IPS DF 6.9 (cell line): ENCODE measurements at places on chromosomes 2 and 18.
A peak's percentile ranks its signal among the peaks of the same experiment; 100 is the strongest.

GRCh38 chr18:74669136-74669798 is 71.6 kb downstream of the ZNF407 start:
- DNase-seq, result no peak

GRCh38 chr2:199462956-199463692 is 5.4 kb upstream of the SATB2 start:
- DNase-seq, result no peak

DNA sequence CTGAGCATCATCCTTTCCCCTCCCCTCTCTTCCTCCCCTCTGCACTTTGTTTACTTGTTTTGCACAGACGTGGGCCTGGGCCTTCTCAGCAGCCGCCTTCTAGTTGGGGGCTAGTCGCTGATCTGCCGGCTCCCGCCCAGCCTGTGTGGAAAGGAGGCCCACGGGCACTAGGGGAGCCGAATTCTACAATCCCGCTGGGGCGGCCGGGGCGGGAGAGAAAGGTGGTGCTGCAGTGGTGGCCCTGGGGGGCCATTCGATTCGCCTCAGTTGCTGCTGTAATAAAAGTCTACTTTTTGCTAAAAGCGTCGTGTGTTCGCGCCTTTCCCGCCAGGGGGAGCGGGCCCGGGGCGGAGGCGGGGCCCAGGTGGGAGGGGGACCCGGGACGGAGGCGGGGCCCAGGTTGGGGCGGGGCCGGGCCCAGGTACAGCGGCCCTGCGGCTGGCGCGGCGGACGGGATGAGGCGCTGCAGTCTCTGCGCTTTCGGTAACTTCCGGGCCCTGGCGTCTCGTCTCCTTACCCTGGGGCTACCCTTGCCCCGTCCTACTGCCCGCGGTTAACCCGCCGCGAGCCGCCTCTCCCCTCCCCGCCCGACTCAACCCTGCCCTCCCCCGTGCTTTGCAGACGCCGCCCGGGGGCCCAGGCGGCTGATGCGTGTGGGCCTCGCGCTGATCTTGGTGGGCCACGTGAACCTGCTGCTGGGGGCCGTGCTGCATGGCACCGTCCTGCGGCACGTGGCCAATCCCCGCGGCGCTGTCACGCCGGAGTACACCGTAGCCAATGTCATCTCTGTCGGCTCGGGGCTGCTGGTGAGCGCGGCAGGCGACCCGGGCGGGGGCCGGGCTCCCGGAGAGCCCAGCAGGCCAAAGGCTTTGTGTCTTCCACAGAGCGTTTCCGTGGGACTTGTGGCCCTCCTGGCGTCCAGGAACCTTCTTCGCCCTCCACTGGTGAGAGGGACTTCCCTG is at the start of gene KRTCAP3:
Gene KRTCAP3, plus strand, starts transcription at position 424 of the 962 bp plus-strand sequence. Its CDS starts 32 bp downstream, at position 456.
- peak; percentile 54 for DNase-seq

- no peak for DNase-seq
These were observed 175.3 kb upstream of the TCF4 start for GRCh38 chr18:55763298-55763697.

- DNase-seq, result no peak
These were observed 83.1 kb downstream of the EFEMP1 start for GRCh38 chr2:55840460-55840859.

DNA sequence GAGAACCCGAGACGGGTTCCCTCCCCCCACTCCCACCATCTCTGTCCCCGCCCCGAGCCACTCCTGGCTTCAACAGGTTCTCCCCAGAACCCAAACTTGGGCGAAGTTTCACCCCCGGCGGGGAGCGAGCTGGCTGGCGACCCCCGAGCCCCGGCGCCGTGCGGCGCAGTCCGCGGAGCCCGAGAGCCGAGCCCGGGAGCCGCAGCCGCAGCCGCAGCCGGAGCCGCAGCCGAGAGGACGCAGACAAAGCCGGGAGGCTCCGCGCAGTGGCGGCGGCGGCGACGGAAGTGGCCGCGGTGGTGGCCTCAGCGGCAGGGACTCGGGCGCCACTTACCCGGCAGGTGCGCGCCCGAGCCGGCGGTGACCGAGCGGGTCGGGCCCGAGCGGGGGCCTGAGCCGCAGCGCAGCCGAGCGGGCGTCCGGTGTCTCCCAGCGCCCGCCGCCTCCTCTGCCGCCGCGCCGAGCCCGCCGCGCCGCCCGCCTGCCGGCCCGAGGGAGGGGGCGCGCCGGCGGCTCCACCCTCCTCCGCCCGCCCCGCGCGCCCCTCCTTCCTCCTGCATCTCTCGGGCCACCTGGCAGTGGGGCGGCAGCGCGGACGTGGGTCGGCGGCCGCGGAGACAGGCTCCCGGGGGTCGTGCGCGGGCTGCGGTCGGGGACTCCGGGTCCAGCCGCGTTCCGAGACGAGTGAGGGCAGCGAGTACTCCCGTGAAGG is at the start of gene ECEL1:
Gene ECEL1, minus strand, starts transcription at position 450 of the 712 bp plus-strand sequence. CDS start 1,181 bp downstream, outside the sequence.
- no peak for DNase-seq

DNA sequence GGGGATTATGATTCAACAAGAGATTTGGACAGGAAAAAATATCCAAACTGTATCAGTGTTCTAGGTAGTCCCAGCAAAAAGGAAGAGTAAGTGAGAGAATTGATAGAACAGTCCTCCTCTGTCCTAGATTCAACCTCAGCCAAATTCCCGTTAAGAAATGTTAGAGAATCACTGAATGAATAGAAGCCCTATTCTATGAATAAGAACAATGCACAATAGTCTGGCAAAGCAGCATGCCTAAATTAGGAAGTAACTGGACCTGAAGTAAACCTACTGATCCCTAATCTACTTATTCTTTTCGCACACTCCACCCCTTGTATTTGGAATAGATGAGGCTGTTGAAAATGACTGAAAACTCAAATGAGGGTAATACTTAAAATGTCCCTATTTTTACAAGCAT is 1665.5 kb downstream of the LRP1B start:
- DNase-seq, result no peak

- DNase-seq, result no peak
These were observed 5.3 kb downstream of the AGFG1 start for GRCh38 chr2:227477291-227477690.

GRCh38 chr18:52826994-52827393 is 487.0 kb downstream of the DCC start:
- DNase-seq, result no peak

GRCh38 chr18:10099539-10100140 is 185.8 kb downstream of the VAPA start:
- DNase-seq, result no peak

GRCh38 chr2:51120754-51121280 is 88.9 kb upstream of the NRXN1 start:
- no peak for DNase-seq

GRCh38 chr2:39435741-39436591 is 1.1 kb downstream of the MAP4K3 start:
- DNase-seq, result no peak

DNA sequence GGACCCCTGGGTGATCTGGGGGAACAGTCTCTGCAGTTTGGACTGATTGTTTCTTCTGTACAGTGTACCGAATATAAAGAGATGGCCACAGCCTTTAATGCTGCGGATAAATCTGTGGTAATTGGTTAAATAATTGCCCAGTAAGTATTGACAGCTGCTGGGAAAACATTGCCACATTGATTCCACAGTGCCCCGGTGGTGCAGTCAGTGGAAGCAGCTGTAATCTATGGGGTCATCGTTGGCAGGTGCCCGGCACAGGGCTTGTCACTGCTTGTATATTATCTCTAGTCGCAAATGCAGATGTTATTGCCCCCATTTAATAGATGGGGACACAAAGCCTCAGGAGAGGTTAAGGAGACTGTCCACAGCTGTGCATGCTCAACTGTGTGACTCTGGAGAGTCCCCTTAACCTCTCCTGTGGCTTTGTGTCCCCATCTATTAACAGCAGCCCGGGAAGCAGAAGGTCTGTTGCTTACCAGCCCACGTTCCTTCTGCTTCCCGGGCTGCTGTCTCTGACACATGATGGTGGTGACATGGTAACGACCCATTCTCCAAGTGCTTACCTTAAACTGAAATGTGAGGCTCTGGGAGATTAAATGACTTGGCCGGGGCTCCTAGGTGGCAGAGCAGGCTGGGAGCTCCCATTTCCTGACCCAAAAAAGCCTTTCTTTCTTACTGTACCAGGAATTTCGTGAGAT is 76.9 kb downstream of the NCK2 start:
- no peak for DNase-seq

DNA sequence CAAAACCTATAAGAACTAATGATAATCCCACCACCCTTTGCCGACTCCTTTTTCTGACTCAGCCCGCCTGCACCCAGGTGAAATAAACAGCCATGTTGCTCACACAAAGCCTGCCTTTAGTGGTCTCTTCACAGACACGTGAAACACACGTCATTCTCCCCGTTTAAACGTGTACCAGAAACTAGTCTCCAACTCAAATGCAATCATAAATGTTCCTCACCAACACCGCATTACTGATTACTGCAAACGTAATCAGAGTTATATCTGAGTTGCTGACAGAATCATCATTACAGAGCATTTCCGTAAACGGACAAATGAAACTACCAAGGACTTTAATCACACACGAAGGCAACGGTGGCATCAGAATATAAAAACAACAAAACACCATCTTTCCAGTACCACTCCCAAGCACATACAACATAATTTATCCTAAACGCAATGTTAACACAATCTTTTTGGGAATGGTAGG is 1.9 kb downstream of the CLK1 start:
- no peak for DNase-seq

GRCh38 chr18:63138436-63139340 is 180.9 kb downstream of the BCL2 start:
- peak; percentile 71 for DNase-seq

DNA sequence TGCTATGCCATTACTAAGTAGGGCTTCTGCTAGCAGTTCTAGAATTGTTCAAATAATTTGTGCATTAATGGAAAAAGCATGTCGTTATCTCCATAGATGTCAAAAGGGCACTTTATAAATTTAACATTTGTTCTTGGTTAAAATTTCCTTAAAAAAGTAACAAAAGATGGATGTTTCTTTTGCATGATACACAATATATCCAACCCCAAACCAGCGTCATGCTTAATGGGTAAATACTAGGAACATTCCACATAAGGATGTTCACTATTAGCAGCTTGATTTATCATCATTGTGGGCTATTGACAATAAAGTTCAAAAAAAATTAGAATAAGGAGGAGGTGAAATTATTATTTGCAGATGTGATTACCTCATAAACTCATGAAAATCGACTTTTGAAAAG is 79.7 kb downstream of the GREB1L start:
- DNase-seq, result no peak

DNA sequence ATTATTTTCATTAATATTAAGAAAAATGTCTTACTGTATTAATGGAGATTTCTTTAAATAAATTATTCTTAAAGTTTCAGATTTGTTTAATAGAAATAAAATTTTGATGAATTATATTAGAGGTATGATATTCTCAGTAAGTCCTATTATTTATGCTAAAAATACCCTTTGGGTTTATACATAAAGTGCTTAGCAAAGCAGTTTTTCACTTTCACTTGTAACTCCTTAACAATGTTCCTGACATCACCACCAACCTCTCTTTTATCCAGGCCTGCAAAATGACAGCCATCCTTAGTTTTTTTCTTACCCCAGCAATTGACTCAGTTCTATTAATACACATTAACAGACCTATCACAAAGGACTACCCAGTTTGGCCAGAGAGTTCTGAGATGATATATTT is 170.4 kb downstream of the CD226 start:
- DNase-seq, result no peak

- no peak for DNase-seq
These were observed 21.0 kb upstream of the GLS start for GRCh38 chr2:190859347-190860297.

DNA sequence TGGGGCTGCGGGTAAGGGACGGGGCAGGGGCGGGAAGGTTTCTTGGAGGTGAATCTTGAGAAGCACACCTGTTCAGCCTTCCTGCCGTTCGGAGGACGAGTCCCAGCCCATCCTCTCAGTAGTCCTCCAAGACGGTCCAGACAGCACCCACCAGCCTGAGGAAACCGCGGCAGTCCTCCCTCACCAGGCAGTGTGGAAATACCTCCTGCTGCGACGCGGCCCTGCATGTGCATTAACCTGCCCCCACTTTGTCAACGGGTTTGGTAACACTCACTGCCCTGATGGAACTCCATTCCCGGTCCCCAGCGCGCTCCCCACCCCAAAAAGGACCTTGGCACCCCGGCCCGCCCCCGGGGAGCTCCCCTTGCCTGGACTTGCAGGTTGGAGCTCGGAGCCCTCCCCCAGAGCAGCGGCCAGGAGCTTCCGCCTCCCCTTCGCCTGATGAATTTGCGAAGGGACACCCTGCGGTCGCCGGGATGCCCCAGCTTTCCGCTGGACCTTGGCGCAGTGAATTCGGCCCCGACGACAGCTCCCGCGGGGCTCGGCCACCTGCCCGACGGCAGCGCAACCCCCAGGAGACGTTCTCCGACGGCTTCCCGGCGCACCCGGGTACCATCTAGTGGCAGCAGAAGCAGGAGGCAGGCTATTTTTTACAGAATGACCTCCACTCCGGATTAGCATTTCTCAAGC is 31.5 kb downstream of the ACVR1C start:
- peak; percentile 31 for DNase-seq

- no peak for DNase-seq
These were observed 19.4 kb downstream of the SFTPB start for GRCh38 chr2:85648619-85649018.

- DNase-seq, result no peak
These were observed 1154.1 kb downstream of the RPIA start for GRCh38 chr2:89845532-89845931.

DNA sequence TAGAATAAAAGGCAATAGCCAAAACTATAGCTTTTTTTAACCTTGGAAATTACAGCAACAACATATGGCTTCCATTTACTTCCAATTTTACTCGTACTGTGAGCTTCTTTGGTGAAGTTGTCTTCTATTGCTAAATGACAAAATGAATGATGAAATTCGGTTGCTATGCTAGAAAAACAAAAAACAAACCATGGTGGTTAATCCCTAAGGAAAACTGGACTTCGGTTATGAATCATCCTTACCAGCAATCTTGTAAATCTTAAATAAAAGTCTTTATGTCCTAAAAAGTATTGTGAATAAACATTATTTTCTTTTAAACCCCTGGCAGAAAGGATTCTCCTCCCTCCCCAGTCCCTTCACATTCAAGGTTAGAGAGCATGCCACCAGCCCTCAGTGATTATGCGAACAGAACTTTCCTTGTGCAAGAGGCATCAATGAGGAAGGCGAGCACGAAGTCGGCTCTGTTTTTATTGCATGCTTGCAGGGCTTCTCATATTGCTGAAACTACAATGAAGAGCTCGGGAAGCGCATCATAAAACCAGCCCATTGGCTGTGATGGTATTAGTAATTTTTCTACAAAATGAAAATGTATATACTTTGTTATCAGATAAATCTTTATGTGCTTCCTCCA is 62.9 kb downstream of the ZNF521 start:
- DNase-seq, result no peak

DNA sequence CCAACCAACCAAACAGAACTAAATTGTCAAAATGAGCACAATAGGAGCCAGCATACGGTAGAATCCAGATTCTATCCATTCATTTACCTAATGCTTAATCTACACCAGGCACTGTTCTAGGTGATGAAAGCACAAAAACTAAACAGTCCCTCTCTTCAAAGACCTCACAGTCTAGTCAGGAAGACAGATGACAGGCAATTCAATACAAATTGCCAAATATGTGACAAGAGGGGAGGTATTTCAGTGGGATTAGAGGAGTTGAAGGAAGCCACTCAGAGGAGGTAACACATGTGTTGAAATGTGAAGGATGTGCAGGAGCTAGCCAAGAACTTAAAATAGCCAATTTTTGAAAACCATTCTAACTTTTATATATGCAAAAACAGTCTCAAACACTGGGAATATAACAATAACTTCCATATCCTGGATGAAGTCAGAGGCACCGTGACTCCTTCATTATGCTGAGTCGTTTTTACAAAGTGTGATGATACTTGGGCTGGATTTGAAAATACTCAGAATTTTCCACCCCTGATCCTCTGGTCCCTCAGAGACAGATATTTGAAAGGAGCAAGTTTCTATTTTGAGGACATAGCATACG is 204.9 kb downstream of the PID1 start:
- no peak for DNase-seq
